Hypothalamus (tissue), 51 donors: ENCODE measurements at places on chromosomes 11 and 22.

- no peak for DNase-seq
Measured at GRCh38 chr11:111395081-111395480, 16.0 kb upstream of the POU2AF1 start.

DNA sequence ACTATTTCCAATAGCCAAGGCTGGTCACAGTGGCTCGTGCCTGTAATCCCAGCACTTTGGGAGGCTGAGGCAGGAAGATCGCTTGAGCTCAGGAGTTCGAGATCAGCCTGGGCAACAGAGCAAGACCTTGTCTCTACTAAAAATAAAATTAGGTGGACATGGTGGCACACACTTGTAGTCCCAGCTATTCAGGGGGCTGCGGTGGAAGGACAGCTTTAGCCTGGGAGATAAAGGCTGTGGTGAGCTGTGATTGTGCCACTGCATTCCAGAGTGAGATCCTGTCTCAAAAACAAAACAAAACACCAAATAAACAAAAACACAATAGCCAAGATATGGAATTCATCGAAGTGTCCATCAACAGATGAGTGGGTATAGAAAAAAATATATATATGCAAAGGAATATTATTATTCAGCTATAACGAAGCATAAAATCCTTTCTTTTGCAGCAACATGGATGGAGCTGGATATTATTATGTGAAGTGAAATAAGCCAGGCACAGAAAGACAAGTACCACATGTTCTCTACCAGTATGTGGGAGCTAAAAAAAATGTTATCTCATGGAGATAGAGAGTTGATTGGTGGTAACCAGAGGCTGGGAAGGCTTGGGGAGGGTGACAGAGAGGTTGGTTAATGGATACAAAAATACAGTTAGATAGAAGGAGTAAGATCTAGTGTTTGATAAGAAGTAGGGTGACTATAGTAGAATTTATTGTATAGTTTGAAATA lies 22.6 kb upstream of the DLAT start:
- DNase-seq, result no peak

- no peak for DNase-seq
Measured at GRCh38 chr11:27460158-27460978, 12.2 kb downstream of the LGR4 start.

DNA sequence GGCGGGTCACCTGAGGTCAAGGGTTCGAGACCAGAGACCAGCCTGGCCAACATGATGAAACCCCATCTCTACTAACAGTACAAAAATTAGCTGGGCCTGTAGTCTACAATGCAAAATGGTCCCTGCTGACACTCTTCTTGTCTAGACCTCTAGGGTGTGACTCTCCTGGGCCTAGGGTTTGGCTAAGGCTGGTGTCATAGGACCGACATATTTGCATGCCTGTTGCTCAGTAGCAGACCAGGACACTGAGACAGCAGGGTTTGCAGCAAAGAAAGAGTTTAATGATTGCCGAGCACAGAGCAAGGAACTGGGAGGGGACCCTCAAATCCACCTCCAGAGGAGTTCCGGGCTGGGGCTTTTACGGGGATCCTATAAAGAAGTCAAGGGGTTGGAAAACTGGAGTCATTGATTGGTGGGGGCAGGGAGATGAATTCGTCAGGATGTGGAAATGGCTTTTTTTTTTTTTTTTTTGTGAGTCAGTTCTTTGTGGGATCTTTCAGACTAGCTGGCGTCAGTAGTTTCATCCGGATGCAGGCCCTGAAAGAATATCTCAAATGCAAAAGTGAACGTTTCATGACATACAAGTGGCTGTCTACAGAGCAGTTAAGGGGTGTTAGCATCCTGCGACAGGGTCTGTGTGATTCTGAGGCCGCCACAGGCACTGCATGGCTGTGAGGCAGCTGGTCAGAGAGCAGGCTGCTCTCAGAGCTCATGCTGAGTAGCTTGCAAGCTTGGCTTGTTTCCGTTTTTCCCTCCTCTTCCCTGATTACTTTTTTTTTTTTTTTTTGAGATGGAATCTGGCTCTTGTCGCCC lies 27.2 kb upstream of the A4GALT start:
- DNase-seq, result no peak

DNA sequence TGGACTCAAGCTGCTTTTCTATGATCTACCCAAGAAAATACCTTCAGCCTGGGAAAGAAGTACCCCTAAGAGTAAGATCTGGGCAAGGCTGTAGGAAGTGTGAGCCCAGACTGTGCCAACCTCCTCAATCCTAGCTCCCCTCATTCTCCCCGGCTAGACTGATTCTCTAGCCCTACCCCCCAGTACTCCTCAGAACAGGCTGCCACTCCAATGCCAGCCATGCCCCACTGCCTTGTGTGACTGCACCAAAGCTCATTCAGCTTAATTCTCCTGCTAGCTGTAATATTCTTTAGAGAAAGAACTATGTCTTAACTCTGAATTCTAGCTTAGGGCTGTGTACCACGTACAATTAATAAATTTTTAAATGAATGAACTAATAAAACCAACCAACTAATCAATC lies 92.6 kb upstream of the AKIP1 start:
- DNase-seq, result no peak

GRCh38 chr22:48640890-48641841 lies 1186.5 kb downstream of the BRD1 start:
- no peak for DNase-seq

GRCh38 chr11:41578421-41579051 lies 119.1 kb upstream of the LRRC4C start:
- no peak for DNase-seq

- DNase-seq, result no peak
Measured at GRCh38 chr22:24088816-24089215, 77.7 kb downstream of the CABIN1 start.

- DNase-seq, result no peak
Measured at GRCh38 chr11:74749965-74750296, 1.3 kb downstream of the RNF169 start.

- DNase-seq, result no peak
Measured at GRCh38 chr11:292211-293121, 3.5 kb downstream of the PGGHG start.

- no peak for DNase-seq
Measured at GRCh38 chr22:44047891-44048301, 23.8 kb downstream of the PARVB start.

DNA sequence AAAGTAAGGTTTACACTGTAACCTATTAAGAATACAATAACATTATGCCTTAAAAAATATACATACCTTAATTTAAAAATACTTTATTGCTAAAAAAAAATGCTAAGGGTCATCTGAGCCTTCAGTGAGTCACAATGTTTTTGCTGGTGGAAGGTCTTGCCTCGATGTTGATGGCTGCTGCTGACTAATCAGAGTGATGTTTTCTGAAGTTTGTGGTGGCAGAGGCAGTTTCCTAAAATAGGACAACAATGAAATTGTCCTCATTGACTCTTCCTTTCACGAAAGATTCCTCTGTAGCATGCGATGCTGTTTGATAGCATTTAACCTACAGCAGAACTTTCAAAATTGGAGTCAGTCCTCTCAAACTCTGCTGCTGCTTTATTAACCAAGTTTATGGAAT lies 97.6 kb downstream of the FAT3 start:
- no peak for DNase-seq

DNA sequence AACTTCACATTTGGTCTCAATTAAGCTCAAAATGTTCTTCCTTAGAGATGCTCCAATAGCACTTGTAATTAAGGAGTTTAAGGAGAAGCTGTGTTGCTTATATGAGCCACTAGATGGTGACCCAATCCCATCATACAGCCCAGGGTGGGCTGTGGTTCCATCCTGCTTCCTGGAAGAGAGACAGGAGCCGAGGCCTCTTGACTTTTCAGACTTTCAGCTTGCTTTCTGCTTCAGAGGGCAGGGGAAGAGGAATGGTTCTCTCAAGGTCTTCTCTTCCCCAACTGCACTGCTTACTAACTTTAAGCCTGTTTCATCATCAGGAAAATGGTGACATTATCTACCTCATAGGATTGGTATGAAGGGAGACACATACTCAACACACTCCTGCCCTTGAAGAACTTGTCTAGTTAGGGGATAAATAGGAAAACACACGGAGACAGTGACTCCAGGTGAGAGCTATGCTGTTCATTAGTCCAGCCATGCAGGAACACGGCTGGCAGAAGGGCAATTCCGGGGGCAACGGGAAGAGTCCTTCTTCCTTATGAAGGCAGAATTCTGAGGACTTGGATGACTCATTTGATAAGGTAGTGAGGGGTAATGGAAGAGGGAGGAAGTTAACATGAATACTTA lies 20.1 kb downstream of the TMEM218 start:
- DNase-seq, result peak; percentile 26

DNA sequence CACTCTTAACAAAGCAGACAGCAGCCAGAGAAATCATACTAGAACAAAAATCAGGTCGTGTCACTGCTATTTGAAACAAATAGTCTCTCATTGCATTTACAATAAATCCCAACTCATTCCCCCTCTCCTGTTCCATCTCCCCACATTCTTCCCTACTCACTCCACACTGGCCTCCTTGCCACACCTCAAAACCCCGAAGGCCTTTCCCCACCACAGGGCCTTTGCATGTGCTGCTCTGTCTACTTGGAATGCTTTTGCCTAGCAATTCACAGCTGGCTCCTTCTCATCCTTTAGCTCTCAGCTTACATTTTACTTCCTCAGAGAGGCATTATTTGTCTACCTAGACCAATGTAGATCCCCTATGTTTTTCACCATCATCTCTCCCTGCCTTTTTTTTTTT lies 6.3 kb upstream of the THOC5 start:
- DNase-seq, result no peak

- no peak for DNase-seq
Measured at GRCh38 chr22:33327348-33327860, 269.2 kb upstream of the SYN3 start.

- no peak for DNase-seq
Measured at GRCh38 chr22:50272044-50272802, 2.0 kb upstream of the MAPK11 start.

DNA sequence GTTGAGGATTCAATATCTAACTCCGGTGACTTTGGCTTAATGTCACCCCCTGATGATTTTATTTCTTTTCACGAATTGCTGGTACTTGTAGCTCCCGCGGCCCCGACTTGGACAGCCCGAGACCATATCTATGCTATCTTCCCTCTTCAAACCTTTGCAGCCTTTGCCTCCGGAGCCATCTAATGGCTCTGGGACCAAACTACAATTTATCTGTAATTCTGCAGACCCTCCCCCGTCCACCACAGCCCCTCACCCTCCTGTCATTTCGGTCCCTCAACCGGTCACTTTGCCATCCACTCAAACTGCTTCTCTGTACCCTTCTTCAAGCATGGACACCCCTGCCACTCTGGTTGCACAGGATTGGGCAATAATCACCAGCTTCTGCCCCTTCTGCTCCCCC lies 25.7 kb upstream of the ALDH3B2 start:
- DNase-seq, result no peak

- DNase-seq, result no peak
Measured at GRCh38 chr11:129067454-129067853, 124.7 kb downstream of the ARHGAP32 start.

GRCh38 chr22:48943567-48944432 lies 883.9 kb downstream of the BRD1 start:
- peak; percentile 19 for DNase-seq

- no peak for DNase-seq
Measured at GRCh38 chr11:78893996-78894395, 319.3 kb upstream of the NARS2 start.

DNA sequence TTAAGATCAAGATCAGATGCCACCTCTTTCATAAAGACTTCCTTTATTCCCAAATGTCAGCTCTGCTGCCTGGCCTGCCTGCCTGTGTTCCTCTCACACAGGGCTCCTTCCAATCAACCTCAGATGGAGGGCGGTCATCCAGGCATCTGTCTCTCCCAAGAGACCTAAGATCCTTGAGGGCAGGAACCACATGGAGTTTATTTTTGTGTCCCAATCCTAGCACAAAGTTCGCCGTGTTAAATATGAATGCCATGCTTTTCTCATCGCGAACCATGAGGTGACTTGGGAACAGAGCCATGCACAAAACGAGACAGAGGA lies 72.7 kb upstream of the ARFGAP3 start:
- no peak for DNase-seq

DNA sequence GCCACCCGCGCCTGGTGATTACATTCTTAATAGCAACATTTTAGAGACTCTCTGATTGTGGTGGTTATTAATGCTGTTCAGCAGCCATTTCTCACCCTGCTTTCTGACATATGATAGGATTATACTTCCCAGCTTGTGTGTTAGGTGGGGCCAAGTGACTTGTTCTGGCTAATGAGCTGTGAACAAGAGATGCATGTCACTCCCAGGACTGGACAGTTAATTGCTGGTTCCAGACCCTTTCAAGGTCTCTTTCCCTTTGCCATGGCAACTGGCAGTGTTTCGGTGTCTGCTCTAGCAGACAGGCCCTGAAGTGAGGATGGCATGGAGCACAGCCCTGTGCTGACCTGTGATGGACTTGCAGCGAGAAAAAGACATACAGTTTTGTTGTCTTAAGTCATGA lies 8.9 kb upstream of the PTPRJ start:
- no peak for DNase-seq

DNA sequence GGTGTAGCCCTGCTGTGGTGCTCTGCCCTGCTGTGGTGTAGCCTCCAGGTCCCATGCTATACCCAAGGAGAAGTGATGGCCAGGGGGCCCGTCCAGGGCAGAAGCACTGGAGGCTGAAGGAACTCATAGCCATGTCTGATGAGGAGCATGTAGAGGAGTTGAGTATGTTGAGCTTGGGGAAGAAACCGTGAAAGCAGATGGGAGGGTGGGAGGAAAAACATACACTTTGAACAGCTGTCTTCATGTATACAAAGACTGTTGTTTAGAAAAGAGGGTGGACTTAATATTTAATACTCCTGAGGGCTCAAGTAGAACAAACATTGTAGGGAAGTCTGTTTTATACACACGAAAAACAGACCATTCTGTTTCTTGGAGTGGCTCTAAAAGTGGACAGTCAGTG lies 26.6 kb upstream of the TTC12 start:
- DNase-seq, result no peak

GRCh38 chr11:86681483-86681756 lies 9.0 kb upstream of the ME3 start:
- DNase-seq, result no peak

DNA sequence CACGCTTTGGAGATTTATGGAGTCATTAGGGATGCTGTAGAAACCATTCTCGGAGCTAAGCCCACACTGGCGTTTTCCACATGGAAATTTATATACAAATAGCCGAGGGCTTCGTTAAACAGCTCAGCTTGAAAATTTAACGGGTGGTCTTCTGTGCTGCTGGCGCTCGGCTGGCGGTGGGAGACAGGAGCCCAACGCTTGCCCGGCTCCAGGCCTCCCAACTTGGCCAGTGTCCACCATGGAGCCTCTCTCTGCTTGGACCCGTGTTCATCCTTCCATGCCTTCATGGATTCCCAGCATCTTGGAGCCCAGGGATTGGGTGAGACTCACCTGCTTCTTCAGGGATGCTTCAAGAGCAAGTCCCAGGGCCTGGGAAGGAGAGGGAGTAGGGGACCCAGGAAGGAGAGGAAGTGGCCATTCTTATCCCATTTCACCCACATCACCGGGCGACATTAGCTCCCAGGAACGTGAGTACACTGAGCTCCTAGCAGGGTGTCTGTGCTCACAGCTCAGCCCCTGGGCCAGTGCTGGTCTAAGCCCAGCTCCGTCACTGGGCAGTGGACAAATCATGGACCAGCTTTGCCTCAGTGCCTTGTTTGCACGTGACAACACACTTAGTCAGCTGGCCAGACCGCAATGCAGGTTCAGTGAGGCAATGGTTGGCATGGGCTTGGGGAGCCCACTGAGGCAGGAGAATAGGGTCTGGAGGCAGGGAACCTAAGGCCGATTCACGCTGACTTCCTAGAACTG lies 944.3 kb downstream of the BRD1 start:
- no peak for DNase-seq
